ENCODE measurements at places on chromosomes 6 and 20. TPM values are rescaled to one million over a fixed set of nuclear protein-coding genes. Genes with fewer than 3 reads are reported as not detected.

DNA sequence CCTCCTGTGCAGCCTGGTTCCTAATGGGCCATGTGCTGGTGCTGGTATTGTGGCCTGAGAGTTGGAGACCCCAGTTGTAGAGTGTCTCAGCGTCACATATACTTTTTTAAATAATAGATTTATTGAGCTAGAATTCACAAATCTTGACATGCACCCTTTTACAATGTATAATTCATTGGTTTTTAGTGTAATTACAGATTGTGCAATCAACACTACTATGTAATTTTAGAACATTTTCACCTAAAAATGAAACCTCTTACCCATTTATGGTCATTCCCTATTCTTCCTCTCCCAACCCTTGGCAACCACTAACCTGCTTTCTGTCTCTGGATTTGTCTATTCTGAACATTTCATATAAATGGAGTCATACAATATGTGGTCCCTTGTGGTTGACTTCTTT lies 10.6 kb downstream of the PRIM2 start:
- DNase-seq, result no peak

Gene NAA20
- 33.8 TPM for total RNA-seq

DNA sequence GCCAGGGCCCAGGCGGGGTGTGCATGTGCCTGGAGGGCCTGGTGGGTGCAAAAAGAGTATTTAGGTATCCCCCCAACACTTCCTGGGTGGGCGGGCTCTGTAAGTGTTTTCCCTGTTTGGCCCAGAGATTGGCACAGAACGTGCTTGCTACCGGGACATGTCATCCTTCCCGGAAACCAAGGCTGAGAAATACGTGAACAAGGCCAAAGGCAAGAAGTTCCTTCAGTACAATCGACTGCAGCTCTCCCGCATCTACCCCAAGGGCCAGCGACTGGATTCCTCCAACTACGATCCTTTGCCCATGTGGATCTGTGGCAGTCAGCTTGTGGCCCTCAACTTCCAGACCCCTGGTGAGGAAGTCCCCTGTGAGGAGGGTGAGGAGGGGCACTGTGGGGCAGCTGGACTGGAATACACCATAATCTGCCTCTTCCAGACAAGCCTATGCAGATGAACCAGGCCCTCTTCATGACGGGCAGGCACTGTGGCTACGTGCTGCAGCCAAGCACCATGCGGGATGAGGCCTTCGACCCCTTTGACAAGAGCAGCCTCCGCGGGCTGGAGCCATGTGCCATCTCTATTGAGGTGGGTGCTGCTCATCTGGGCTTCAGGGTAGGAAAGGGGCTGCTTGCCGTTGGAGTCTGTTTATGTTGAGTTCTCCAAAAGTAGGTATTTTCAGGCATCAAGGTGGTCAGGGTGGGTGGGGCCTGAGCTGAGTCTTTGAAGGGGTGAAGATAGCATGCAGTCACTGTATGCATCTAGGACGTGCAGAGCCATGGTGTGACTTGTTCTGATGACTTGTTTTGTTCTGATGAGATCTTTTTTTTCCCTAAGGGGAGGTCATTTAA lies 35.2 kb downstream of the PLCG1 start:
- peak; percentile 76 for DNase-seq

Gene TINAG
- not detected for total RNA-seq

DNA sequence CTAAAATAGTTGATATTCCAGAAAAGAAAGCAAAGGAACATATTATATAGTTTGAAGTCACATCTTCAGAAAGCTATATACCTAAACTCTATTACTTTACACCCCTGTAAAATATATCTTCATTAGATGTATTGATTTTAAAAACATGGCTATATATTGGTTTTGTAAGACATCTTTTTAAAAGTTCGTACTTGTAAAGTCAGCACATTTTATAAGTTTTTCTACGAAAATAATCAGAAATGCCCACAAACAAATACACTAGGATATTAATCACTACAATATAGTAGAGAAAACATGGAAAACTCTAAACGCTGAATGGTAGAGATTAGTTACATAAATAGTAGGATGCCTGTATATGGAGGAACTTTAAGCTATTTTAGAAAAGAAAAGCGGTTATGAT lies 52.9 kb downstream of the RNF217 start:
- DNase-seq, result no peak

DNA sequence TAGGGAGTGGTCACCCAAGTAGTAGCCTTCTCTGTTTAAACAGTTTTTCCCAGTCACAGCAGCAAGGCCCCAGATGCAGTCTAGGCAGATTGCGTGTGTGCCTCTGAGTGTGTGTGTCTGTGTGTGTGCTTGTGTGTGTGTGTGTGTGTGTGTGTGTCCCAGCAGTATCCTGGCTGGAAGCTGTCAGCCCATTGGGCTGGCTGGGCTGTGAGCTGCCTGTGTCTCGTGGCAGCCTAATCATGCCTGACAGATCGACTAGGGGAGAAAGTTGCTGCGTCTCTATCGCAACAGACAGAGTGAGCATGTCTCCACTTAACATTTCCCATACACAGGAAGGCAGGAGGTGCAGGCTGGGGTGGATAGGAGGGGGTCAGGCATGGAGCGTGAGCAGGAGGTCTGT lies 42.9 kb upstream of the LRFN2 start:
- no peak for DNase-seq

GRCh38 chr6:154412106-154412820 lies 55.7 kb upstream of the IPCEF1 start:
- DNase-seq, result no peak

GRCh38 chr6:4365686-4366085 lies 230.3 kb upstream of the ECI2 start:
- DNase-seq, result no peak

- no peak for DNase-seq
Observed at GRCh38 chr6:24149296-24149695, 23.3 kb downstream of the NRSN1 start.

DNA sequence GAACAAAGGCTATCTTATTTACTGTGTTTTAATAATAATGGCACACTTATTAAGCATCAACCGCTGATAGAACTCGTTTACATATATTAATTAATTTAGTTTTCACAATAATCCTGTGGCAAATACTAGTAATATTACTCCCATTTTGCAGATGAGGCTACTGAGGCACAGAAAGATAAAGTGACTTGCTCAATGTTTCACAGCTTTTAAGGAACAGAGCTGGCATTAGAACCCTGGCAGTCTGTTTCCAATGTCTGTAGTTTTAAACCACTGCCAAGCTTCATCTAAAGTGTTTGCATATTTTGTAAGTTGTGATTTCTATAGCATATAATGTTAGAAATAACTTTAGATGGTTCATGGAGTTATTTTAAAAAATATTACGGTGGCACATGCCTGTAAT lies 38.4 kb upstream of the LRRC1 start:
- no peak for DNase-seq

Gene OR2H2
- total RNA-seq, result not detected

DNA sequence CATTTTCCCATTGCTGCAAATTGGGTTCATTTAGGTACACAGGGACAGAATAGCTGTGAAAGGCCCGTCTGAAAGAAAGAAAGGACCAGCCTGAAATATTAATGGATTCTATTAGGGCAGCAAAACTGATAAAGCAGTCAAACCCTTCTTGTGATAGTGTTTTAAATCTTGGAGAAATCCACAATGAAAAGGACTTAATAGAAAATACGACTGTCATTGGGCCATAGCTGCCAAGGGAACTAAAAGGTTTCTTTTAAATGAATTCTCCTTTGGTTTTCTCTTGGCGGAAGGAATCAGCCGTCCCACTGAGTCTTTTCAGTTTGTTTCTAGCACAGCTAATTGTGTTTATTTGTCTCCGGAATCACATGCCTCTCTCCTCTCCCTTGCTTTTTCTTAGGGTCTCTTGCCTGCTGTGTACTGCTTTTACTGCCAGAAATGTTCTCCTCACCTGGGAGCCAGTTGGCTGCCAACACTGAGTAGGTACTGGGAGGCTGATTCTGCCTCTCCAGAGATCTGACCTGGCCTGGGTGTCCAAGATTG lies 11.3 kb downstream of the PAQR8 start:
- no peak for DNase-seq

GRCh38 chr20:25571817-25572216 lies 13.5 kb downstream of the NINL start:
- no peak for DNase-seq

DNA sequence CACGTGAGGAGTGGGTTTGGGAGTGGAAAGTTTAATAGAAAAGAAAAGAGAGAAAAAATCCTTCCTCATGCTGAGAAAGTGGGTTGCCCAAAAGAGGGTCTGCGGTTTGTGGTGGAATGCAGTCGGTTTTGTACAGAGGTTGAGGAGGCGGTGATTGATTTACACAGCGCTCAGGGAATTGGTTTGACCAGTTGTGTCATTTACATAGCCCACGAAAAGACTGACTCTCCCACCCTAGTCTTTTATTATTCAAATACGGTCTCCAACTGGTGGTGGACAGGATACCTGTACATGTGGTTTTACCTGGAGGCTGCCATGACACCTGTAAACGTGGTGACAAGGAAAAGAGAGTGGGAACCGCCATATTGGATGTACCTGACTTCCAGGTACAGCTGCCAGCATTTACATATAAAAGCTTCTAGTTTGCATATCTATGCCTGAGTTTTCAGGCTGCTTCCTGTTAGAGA lies 42.1 kb downstream of the HLA-DPB1 start:
- no peak for DNase-seq

Gene MLN
- not detected for total RNA-seq

GRCh38 chr6:72418495-72418894 lies 203.4 kb upstream of the KCNQ5 start:
- DNase-seq, result no peak

Gene SCP2D1
- not detected for total RNA-seq
